ENCODE measurements at places on chromosomes 2 and 18.

GRCh38 chr2:149038442-149039212 is at the start of gene LYPD6B:
Gene LYPD6B (plus strand): TSS chr2:149038699. CDS start chr2:149130949, 92,250 bp downstream.
- DNase-seq = no peak

GRCh38 chr2:67651565-67651964 is 254.4 kb downstream of the ETAA1 start:
- no peak for DNase-seq

GRCh38 chr2:39508198-39508597 is 71.1 kb upstream of the MAP4K3 start:
- no peak for DNase-seq

DNA sequence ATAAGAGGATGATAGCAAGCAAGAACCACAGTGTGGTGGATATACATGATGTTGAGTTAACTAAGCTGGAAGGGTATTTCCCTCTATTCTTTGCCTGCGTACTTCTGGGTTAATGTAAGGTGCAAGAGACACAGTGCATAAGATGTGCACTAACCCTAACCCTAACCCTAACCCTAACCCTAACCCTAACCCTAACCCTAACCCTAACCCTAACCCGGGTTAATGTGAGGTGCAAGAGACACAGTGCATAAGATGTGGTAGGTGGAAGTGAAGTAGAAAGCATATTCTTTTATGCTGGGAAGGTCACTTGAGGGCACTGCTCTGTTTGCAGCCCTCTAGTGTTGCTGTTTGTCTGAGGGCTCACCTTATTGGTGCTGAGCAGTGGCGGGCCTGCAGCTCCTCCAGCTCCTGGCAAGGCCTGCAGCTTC is 181.5 kb upstream of the ITGA4 start:
- peak; percentile 51 for DNase-seq

DNA sequence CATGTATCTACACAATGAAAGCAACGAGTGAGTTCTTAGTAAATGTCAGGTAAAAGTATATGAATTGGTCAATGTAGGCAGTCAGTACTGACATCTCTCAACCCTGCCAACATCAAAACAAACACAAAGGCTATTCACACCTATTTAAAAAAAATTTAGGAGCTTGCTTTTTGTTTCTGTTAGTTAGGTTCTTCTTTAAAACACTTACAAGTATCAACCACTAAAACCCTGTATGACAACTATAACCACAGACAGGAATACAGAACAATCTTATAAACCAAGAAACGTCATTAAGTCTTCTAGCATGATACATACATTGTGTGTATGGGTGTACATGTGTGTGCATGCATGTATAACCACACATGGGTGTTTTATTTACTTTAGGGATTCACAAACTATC is 131.0 kb downstream of the TCF4 start:
- DNase-seq = no peak

DNA sequence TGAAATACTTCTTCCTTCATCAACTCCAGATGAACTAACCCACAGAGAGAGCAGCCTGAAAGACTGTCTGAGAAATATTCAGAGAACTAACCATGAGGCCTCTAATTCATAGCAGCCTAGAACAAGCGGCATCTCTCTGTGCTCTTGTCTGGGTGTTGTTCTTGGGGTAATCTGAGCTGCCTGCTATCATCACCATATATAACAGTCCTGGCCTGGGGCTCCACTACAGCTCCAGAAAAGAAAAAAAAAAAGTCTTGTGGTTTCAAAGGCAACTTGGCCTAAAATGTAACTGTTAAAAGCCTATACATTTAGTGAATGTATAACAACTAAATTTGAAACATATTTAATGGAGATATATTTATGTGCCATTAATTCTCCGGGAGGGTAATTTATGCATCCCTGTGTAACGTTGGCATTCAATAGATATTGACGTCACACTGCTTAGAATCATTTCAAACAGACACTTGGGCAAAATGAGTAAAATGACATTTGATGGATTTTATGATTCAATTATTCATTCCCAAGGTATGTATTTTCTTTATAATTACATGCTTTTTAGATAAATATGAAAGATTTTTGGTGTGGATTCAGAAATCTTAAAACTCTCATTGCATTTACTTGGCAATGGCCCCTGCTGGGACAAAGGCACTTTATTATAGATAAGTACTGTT is 294.3 kb downstream of the HRH4 start:
- no peak for DNase-seq

DNA sequence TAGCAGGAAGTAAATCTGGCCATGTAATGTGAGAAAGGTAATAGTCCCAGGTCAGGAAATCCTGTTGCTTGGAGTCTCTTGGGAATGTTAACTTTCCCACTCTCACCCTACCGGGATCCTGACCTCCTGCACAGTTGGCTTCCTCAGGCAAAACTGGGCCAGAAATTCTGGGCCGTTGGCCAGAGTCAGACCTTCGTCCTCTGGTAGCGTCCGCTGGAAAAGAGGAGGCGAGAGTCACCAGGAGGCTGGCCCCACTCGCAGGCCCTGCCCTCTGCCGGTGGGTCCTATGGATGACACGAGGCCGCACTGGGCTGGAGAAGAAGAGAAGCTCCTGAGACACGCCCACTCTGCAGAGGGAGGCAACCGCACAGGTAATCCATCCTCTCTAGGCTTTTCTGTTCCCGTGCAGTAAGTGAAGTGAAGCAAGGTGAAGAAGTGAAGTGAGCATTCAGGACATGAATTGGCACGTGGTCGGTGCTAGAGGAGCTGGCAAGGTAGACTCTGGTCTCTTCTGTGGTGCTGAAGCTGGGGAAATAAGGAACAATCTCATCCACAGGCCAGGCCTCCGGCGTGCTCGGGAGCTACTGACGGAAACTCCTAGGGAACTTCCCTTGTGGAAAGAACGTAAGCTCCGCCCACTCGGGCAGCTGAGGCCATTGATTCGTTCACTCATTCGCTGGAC is 182.7 kb upstream of the GLI2 start:
- DNase-seq = no peak

- DNase-seq = no peak
Measured at GRCh38 chr2:2704428-2705090, 373.5 kb upstream of the MYT1L start.

DNA sequence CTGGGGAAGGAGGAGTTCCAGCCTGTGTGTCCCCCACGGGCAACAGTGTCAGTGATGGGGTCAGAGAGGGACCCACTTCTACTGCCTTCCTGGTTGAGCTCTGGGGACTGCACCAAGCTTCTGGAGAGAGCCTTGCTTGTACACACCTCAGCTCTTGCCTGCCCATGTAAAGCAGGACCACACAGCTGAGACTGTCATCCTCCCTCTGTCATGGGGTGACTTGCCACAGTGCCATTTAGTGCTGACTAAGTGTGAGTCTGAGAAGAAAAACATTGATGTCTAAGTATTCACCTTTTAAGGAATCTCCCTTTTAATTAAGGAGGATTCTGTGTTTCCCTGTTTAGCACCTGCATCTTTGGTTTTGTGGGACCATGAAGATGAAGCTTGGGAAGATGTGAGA is 159.1 kb downstream of the FHOD3 start:
- DNase-seq = no peak

- no peak for DNase-seq
Measured at GRCh38 chr2:6968319-6969100, 51.3 kb downstream of the RNF144A start.

- no peak for DNase-seq
Measured at GRCh38 chr18:7808992-7809391, 241.9 kb downstream of the PTPRM start.

GRCh38 chr2:239330836-239331235 is 70.0 kb downstream of the HDAC4 start:
- no peak for DNase-seq

DNA sequence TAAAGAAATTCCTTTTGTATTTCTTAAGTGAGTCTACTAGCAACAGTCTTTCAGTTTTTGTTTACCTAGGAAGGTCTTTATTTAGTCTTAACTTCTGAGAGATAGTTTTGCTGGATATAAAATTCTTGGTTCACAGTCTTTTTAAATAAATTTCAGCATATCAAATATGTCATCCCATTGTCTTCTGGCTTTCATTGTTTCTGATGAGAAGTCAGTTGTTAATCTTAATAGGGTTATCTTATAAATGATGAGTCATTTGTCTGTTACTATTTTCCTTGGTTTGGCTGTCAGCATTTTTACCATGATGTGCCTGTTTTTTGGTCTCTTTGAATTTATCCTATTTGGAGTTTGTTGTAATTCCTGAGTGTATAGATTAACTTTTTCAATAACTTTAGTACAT is 129.3 kb downstream of the FAM210A start:
- DNase-seq = no peak

DNA sequence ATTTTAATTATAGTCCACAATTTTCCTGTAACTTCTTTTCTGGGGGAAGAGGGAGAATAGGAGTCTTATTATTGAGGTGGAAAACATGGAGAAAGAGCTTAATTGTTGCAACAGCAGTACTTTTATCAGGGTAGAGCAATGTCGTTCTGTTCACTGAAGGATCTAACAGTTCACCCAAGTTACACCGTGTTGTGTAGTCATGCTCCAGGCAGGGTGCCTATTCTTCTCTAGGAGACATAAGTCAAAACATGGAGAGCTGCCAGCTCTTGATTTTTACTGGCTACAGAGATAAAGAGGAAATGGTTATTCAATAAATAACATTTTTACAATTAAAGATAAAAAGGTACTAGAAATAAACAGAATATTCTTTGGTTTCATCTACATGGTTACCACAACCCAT is 594.3 kb upstream of the NETO1 start:
- DNase-seq = no peak

GRCh38 chr2:72755647-72756423 is 70.0 kb downstream of the EXOC6B start:
- no peak for DNase-seq

DNA sequence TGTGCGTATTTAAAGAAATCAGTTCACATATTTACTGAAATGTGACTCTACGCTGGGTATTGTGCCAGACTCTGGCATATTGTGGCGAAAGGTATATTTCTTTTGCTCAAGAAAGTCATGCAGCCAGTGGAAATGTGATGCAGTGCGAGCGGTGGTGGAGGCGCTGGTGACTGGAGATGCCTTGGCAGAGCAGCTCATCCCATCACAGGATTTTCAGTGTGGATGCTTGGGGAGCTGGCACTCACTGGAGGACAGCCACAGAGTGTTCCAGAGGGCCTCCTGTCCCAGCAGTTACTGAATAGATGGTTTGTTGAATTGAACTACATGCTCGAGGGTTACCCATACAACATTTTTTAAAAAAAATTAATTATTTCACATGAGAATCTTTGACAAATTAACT is 117.6 kb downstream of the ZNF407 start:
- DNase-seq = no peak

- DNase-seq = no peak
Measured at GRCh38 chr2:86695053-86695691, 24.9 kb upstream of the RMND5A start.

GRCh38 chr2:55493220-55493619 is 26.3 kb upstream of the CFAP36 start:
- DNase-seq = no peak

DNA sequence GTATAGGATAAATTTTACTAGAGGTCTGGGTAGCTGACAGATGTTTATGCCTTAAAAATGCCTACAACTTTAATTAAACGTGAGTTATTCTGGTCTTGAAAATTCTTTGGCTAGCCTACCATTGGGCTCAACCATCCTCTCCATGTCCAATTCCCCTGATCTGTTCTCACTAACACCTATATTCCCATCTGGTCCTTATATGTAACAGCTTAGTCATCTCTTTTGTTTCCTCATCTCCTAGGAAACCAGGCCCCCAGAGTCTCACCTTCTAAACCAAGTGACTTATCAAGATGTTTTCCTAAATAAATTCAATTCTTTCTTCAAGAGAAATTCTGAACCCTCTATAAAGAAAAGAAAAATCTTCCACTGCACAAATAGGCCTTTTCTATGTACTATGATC is 148.5 kb downstream of the TTC32 start:
- DNase-seq = no peak

- DNase-seq = no peak
Measured at GRCh38 chr2:125643128-125643527, 1012.8 kb upstream of the GYPC start.

DNA sequence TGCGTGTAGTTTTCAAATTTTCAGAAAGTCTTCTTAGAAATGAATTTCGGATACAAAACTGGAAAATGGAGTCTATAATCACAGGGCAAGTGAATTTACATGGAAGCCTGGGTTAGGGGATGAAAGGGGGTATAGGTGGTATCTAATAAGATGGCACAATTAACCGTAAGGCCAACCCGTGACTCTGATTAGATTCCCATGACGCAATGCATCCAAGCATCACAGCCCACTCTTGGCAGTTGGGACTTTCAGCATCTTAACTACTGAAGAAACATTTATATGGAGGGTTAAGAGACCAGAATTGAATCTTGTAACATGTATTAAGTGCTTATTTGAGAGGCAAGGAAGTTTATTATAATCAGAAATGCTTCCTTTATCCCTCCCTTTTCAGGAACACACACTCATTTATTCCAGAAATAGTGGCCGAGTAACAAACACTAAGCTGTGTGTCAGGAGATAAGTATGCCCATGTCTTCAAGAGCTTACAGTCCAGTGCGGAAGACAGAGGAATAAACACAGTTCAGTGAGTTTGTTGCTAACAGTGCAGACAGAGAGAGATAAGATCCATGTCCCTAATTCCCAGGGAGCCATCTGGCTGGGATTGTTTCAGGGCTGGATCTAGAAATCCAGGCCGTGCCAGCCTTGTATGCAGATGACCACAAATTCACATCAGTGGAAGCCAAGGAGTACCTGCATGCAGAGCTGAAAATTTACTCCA is 151.2 kb downstream of the ANTXR1 start:
- DNase-seq = no peak

DNA sequence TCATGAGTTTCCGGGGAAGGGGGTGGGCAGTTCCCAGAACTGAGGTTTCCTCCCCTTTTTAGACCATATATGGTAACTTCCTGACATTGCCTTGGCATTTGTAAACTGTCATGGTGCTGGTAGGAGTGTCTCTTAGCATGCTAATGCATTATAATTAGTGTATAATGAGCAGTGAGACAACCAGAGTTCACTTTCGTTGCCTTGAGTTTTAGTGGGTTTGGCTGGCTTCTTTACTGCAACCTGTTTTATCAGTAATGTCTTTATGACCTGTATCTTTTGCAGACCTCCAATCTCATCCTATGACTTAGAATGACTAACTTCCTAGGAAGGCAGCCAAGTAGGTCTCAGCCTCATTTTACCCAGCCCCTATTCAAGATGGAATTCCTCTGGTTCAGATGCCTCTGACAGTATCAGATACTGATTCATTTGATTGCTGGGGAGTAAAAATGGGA is 447.3 kb downstream of the XIRP2 start:
- no peak for DNase-seq

GRCh38 chr2:191150600-191151330 is at the start of gene STAT4:
Gene STAT4 (minus strand): TSS chr2:191150994. CDS start chr2:191148203, 2,791 bp downstream.
- peak; percentile 93 for DNase-seq

GRCh38 chr2:129923265-129924091 is 56.0 kb upstream of the RAB6C start:
- DNase-seq = peak; percentile 8

DNA sequence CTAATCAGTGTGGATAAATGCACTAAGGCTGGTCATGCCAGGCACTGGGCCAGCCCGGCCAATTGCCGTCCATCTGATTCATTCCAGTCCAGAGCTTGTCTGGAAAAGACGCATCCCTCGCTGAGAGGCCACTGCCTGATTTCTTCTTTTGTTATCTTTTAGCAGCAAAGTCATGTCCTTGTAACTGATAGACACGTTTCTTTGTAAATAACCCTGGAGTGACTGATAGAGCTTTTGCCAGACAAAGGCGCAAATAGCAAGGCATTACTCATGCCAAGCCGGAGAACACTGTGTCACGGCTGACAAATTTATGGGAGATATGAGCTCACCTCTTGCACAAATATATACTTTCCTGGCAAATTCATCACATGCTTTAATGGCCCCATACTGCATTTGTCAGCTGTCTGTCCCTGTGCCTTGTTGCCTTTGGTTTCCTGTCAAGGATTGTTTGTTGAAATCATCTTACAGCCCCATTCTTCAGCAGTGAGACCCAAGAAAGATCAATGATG is 164.4 kb downstream of the ETAA1 start:
- DNase-seq = no peak

Data from CD4-positive, alpha-beta T cell treated with Interferon alpha-2 for 1 hour (primary cell).